Vein endothelial cell (primary cell): ENCODE measurements at places on chromosomes 11 and 22. TPM values are rescaled to one million over a fixed set of nuclear protein-coding genes. Genes with fewer than 3 reads are reported as not detected.

CCDC157 gene
- 1.8 and 4.2 TPM in 2 replicates for total RNA-seq

CCDC73 gene
- total RNA-seq, result not detected in 2 replicates

SCN3B gene
- total RNA-seq, result 0.65 and 1.7 TPM in 2 replicates

LDHAL6A gene
- not detected in 2 replicates for total RNA-seq

FLRT1 gene
- not detected in 2 replicates for total RNA-seq

HBB gene
- total RNA-seq, result not detected in 2 replicates

OR2AT4 gene
- total RNA-seq, result not detected in 2 replicates

PDE3B gene
- total RNA-seq, result 0.29 and 0.33 TPM in 2 replicates

MAPK8IP1 gene
- total RNA-seq, result 5.9 and 6.6 TPM in 2 replicates

TNNT3 gene
- total RNA-seq, result not detected in 2 replicates

CASP5 gene
- not detected in 2 replicates for total RNA-seq

RTN3 gene
- 87.1 and 102 TPM in 2 replicates for total RNA-seq

RHOD gene
- 13.4 and 13.9 TPM in 2 replicates for total RNA-seq

PTGDR2 gene
- under 0.01 TPM in 1 of 2 replicates, not detected in the other for total RNA-seq

FREY1 gene
- total RNA-seq, result 2.6 and 3.5 TPM in 2 replicates

GTSE1 gene
- total RNA-seq, result 8.8 and 15.7 TPM in 2 replicates

KRTAP5-11 gene
- not detected in 2 replicates for total RNA-seq

FAM111B gene
- 9.1 and 17.1 TPM in 2 replicates for total RNA-seq

ZBTB16 gene
- total RNA-seq, result 8.2 and 13.4 TPM in 2 replicates

GDPD4 gene
- not detected in 2 replicates for total RNA-seq

DEFB131B gene
- not detected in 2 replicates for total RNA-seq

FIBIN gene
- not detected in 2 replicates for total RNA-seq

CAPRIN1 gene
- total RNA-seq, result 227 and 287 TPM in 2 replicates

LAYN gene
- 20.9 and 21.3 TPM in 2 replicates for total RNA-seq

MPZL2 gene
- 25.8 and 42.1 TPM in 2 replicates for total RNA-seq

MPZL3 gene
- 10.7 and 15.4 TPM in 2 replicates for total RNA-seq

EHD1 gene
- 97.7 and 129 TPM in 2 replicates for total RNA-seq

SERPIND1 gene
- 0.38 TPM in 1 of 2 replicates, not detected in the other for total RNA-seq

TRIM29 gene
- not detected in 2 replicates for total RNA-seq

TSSK2 gene
- not detected in 2 replicates for total RNA-seq

LRRC56 gene
- total RNA-seq, result 0.57 and 1.3 TPM in 2 replicates

PKNOX2 gene
- total RNA-seq, result 0.10 and 0.33 TPM in 2 replicates

C11orf87 gene
- not detected in 2 replicates for total RNA-seq

SCGB2A2 gene
- not detected in 2 replicates for total RNA-seq

CD6 gene
- not detected in 2 replicates for total RNA-seq

OR8D1 gene
- not detected in 2 replicates for total RNA-seq

LARGE2 gene
- total RNA-seq, result not detected in 2 replicates

CHID1 gene
- 34.8 and 45.4 TPM in 2 replicates for total RNA-seq

TSPAN32 gene
- not detected in 2 replicates for total RNA-seq

TREH gene
- not detected in 2 replicates for total RNA-seq

BATF2 gene
- total RNA-seq, result 0.38 and 0.98 TPM in 2 replicates

RASGRP2 gene
- 0.98 and 1.1 TPM in 2 replicates for total RNA-seq

KRTAP5-10 gene
- not detected in 2 replicates for total RNA-seq
